Hindlimb muscle (tissue), 1 donor: ENCODE measurements at places on chromosomes 3 and 15.

DNA sequence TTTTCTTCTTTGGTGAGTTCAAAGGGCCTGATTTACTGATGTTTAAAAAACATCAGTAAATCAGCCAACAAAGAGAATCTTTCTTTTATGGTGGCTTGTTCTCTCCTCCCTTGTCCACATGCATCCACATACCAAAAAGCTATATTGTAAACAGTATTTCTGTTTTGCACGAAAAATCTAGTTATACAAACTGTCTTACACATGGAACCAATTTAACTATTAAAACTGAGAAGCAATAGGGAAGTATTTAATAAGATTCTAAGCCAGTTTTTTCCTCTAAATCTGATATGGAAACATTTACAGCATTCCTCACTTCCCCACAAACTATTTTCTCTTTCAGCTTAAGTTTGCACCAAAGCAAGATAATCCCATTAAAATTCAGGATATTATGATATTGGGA, 110.8 kb upstream of the ICE2 start:
- DNase-seq = no peak

DNA sequence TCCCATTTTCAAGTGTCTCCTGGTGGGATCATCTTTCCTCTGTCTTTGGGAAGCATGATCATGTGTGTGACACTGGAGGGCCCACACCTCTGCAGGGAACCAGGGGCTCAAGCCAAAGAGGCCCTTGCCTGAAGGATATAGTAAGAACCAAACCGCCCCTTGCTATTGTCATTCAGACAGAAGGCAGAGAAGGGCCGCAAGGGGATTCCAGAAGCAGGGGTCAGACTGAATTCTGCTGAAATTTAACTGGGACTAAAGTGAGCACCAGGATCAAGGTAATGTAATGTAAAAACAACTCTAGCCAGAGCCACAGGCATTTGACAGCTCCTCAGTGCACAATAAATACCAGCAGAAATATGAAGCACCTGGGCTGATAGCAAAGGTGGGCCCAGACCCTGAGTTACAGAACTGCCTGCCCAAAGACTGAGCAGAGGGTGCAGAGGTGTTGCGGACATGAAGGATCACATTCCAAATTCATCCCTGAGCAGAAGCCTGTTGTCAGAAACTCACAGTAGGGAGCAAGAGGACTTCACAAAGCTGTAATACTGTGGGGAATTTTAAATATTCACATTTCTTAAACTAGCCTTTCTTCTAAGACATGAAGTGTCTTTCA, 46.0 kb upstream of the RASGRF1 start:
- DNase-seq = no peak

GRCh38 chr15:56628893-56629532, 104.3 kb downstream of the ZNF280D start:
- no peak for DNase-seq

DNA sequence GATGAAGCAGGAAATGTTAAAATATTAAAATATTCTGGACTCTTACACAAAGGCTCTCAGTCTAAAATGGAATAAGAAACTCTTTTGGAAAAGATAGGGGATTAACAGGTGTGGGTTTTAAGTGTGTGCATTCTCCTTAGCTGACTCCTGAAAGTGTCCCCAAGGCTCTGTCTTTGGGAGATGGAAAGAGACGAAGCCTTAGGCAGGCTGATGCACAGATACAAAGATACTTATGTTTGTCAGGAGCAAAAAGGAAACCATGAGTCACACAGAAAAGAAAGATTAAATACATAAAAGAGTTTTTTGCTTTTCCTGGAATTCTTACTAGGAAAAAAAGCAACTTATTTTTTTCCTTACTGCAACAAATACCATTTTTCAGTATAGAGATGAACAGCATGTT, 23.8 kb upstream of the ABI3BP start:
- DNase-seq = peak; percentile 76

GRCh38 chr3:9102240-9102981, 139.1 kb upstream of the RAD18 start:
- no peak for DNase-seq

GRCh38 chr3:35664460-35664919, 25.2 kb downstream of the ARPP21 start:
- peak; percentile 71 for DNase-seq

- no peak for DNase-seq
Measured at GRCh38 chr3:150925751-150926201, 20.5 kb upstream of the MINDY4B start.

DNA sequence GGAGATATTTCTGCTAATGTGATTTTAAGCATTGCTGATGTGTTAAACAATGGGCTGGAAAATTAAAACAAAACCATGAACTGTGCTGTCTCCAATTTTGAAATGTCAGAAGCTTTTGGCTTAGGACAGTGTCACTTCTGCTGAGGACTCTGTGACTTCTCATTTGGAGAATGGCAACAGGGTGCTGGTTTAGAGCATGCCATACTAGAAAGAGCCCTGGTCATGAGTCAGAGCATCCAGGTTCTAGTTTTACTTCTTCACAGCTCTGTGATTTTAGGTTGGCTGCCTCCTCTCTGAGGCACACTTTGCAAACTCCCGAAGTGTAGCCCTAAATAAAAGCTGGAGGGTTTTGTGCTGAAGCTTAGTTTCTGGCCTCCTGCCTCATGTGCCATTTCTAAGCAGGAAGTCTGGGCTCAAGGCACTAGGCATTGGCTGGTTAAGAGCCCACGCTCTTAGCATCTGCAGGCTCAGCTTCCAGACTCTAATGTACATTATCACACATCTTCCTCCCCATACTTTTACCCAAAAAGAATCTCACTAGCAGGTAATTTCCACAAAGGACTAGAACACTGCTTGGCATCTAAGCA, 193.8 kb downstream of the CNTN3 start:
- no peak for DNase-seq
